Stimulated activated CD8-positive, alpha-beta memory T cell treated with anti-CD3 and anti-CD28 coated beads, Interleukin-15, amount 100 ng/mL, for 48 hours (primary cell): ENCODE measurements at places on chromosomes 3 and 15.

- DNase-seq = no peak
Observed at GRCh38 chr3:155362808-155363689, 69.6 kb upstream of the STRIT1 start.

DNA sequence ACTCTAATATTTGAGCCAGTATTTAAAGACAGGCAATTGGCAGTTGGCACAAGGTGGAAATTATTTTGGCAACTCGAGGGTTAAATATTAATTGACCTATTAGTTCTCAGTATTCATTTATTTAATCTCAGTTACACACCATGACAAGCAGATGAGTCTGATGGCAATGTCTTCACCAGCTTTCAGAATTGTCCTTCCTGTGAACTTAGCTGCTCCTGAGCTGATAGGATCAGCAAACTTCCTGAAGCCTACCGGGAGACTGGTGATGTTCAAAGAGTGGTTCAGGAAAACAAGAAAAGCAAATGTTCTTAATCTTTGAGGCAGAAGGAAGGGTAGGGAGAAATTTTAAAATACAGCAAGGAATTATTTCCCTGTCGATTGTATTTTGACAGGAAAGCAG lies 522.2 kb downstream of the SOX2 start:
- no peak for DNase-seq

- DNase-seq = no peak
Observed at GRCh38 chr3:55191911-55192775, 264.3 kb upstream of the LRTM1 start.

DNA sequence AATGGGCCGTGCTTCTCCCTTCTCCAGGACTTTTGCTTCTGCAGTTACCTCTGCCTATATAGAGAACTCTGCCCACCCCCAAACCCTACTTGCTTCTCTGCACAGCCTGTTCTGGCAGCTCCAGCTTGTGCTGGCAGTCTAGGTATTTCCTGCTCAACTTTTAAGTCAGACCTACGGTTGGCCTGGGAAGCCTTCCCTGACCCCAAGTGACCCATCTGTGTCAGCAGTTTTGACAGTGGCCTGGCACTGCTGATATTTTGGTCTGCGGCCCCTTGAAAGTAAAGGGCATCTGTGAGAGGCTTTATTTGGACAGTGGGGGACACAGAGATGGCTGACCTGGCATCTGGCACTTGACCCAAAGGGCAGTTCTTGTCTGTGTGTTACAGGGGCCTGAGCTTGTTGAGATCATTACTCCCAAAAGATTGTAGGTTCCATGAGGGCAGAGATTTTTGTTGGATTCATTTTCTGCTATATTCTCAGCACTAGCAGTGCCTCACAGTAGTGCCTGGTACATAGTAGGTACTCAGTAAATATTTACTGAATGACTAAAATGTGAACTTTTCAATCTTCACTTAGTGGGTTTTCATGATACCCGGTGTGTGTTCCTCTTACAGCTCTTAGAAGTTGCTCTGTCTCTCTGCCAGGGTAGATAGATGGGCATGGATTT lies 55.2 kb upstream of the TRAK1 start:
- DNase-seq = no peak

GRCh38 chr3:111173328-111173900 lies 101.8 kb downstream of the NECTIN3 start:
- no peak for DNase-seq

- peak; percentile 25 for DNase-seq
Observed at GRCh38 chr15:43251871-43252250, 14.9 kb downstream of the TGM5 start.

- no peak for DNase-seq
Observed at GRCh38 chr3:50193286-50193685, 1.9 kb downstream of the GNAT1 start.

DNA sequence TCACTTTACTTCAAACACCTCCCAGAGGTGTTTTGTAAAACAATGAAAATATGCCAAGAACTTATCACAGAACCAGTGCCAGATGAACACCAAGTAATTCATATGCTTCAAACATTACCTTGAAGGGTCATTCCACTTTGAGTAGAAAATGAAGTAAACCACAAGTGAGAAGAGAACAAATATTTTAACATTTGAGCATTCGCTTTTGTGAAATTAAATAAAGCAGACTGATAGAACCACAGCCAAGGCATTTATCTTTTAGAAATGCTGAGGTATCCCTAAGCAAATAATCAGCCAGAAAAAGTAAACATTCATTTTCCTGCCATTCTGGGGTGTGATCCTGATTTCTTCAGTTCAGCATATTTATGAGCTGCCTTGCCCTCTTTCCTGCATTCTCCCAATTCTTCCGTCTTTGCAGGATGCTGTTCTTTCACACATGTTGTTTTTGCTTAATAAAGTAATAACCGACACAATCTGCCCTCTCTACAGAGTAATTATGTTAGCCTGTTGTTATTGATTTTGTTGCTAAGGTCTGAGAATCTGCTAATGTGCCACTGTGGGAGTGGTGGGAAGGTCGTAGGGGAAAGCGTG lies 235.6 kb upstream of the TGFBR2 start:
- DNase-seq = no peak

- DNase-seq = no peak
Observed at GRCh38 chr3:193932136-193932535, 203.8 kb upstream of the HES1 start.

- DNase-seq = no peak
Observed at GRCh38 chr3:130546920-130547679, 30.1 kb downstream of the COL6A6 start.

DNA sequence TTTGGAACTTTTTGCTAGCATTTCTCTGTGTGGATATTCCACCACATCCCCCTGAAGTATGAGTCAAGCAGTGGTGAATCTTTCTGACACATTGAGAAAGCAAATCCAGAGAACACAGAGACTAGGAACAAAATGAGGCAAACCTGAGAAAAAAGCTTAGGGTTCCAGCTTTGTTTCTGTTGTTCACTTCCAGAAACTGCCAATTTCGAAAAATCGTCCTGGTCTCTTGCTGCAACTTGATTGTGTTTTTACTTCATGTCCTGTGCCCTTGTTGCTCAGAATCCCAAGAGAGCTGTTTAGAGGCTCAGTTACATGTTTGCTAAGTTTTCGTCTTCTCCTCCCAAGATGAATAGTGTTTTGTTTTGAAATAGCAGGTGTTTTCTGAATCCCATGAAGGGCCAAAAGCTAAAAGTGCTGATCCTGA lies 13.7 kb downstream of the MAP2K1 start:
- no peak for DNase-seq

DNA sequence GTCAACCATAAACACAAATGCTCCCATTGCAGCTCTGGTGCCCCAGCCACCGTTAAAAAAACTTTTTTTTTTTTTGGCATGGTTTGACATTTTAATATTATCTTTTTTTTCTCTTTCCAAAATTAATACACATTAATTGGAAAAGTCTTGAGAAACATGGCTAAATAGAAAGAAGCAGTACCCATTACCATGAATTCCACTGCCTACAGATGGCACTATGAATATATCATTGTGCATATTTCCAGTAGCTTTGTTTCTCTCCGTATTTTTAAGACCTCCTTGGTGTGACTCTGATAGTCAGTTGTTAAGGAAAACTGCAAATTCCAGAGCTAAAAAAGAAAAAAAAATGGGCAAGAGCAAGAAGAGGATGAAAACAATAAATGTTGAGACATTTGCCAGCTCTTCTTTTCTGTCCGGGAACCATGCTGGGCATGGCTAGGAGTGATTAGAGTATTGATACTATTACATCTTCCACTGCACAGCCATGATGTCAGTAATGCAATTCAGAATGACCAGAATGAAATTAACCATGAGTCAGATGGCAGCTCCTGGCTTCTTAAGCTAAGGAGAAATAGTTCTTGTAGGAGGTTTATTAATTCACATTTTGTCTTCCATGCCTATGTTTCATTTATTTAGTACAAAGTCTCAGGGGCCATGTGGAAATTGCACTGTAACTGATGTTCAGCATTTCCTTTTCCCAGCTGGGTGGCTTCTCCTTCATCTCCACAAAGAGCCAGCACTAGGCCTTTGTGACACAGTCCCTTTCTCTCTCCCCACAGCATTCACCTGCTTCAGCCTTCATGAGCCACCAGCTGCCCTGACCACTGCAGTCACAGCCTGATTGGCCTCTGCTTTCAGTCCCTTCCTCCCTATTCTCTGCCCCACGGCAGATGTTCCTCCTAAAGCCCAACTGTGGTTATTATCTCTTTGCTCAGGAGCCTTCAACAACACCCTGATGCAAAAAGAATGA lies 31.8 kb downstream of the SLC7A14 start:
- DNase-seq = no peak

GRCh38 chr3:97871801-97872524 lies 50.2 kb downstream of the CRYBG3 start:
- no peak for DNase-seq

DNA sequence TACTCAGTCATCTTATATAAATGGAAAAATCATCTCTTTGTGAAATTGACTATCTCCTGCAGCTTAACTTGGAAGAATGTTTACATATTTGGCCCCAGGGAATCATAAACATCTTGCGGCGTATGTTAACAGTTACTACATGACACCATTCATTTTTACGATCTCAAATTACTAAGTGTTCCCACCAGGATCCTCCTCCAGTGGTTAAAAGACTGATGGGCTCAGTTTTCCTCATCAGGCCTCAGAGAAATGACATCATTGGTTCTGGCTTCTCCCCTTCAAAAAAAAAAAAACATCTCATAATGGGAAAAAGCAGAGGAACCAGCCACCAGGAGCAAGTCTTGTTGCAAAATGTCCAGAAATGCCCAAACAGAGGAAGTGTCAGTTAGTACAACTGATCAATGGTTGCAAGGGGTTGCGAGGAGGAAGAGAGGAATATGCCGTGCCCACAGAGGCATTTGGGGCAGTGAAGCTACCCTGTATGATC lies 70.5 kb upstream of the LIPC start:
- DNase-seq = no peak

GRCh38 chr3:79038057-79038456 lies 729.7 kb downstream of the ROBO1 start:
- no peak for DNase-seq

DNA sequence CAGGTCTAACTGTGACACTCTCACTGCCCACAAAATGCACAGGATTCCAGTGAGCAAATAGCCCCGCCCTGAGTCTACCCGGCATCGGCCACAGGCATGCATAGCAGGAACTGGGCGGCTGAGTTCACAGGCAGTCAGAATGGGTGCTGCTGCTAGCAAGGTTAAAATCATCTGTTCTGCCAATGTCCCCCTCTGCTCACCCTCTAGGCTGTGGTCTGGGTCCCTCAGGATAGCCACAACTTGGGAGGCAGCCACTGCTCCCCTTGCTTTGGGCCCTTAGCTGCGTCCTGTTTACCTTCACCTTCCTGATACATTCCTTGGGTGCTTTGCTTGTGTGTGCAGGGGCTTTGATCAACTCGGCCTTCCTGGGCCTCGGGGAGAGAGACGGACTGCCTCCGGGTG lies 232.9 kb upstream of the RGMA start:
- DNase-seq = no peak

GRCh38 chr15:77285057-77285997 lies 134.6 kb downstream of the PEAK1 start:
- no peak for DNase-seq

GRCh38 chr15:76057332-76058000 lies 2.3 kb upstream of the TMEM266 start:
- DNase-seq = no peak
